NCI-H1417 (cell line): ENCODE measurements at places on chromosomes 2 and 18.

DNA sequence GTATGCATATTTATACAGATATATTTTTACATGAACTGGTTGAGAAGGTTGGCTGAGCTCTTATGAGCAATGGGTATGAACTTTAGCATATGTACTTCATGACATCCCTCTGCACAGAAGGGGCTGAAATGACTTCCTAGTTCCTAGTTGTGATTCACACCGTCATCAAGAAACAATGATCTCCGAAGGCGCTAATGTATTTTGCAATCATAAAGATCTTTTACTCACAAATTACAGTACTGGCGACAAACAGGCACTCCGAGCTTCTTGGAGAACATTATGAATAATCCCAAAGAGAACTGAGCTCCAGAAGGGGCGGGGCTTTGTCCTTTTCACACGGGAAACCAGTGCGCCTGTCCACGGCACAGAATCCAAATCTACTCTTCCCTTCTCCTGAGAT is 18.1 kb downstream of the BCL2 start:
- no peak for DNase-seq

DNA sequence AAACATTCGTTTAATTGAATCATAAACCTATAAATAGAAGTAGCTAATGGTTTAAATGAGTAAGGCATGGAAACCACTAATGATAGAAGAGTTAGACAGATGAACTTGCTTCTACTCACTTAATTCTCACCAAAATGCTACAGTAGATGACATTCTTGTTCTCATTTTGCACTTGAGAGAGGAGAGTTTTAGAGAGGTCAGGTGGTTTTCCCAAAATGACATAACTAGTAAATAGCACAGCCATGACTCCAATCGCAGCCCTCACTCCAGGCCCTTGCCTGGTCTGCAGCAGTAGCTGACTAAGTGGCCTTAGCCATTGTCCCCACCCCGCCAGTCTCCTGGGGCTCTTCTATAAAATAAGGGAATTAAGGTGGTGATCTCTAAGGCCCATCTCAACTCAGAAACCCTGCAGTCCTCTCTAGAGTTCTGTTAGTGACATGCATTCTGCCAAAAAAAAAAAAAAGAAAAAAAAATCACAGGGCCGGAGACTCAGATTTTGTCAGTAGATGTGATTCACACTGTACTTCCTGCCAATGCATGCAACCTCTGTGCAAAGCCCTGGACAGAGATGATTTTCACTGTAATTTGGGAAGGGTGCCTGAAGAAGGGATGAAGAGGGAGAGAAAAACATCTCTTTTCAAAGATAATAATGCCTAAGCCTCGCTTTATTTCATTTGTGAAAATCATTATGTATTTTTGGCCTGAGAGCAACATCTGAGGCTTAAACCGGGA is 221.8 kb downstream of the ANAPC1 start:
- no peak for DNase-seq

GRCh38 chr2:52611759-52612158 is 1155.8 kb upstream of the CHAC2 start:
- peak; percentile 46 for DNase-seq

GRCh38 chr2:139045524-139045923 is 265.3 kb upstream of the NXPH2 start:
- no peak for DNase-seq

DNA sequence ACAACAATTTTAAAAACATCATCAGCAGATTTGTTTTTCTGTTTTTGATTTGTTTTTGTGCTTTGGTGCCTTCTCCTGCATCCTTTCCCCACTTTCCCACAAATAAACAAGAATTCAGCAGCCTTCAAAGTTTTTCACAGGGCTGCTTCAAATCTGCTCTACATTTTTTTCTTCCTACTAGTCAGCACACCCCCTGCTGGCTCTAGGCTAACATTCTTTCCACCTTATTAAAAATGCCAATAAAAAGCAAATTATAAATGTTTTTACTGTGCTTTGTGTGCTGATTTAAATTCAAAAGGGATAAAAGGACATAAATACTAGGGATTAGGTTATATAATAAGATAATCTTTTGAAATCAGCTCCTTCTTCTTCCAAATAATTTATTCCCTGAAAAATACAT is 6.2 kb upstream of the CNTNAP5 start:
- no peak for DNase-seq
